Naive thymus-derived CD8-positive, alpha-beta T cell (primary cell): ENCODE measurements at places on chromosomes 11 and 22. TPM values are rescaled to one million over a fixed set of nuclear protein-coding genes. Genes with fewer than 3 reads are reported as not detected.

DNA sequence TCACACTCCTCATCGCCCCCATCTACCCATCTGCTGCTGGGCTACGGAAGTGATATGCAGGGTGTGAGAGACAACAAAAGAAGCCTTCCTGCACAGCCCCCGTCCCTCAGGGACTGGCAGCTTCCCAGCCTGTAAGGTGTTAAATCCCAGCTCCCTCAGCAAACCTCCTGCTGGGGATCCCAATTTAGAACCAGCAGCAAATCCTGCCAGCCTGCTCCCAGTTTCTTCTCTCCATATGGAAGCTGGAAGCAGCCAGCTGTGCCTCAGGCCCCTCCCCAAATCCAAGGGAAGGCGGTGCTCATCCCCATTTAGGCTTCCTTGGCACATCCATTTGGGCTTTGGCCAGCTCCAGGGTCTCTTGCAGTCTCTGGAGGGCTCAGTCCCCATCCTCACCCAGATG lies 47.5 kb downstream of the PAMR1 start:
- no peak overlapping the region for H3K4me3 ChIP-seq
- H3K27ac ChIP-seq: no peak overlapping the region

DNA sequence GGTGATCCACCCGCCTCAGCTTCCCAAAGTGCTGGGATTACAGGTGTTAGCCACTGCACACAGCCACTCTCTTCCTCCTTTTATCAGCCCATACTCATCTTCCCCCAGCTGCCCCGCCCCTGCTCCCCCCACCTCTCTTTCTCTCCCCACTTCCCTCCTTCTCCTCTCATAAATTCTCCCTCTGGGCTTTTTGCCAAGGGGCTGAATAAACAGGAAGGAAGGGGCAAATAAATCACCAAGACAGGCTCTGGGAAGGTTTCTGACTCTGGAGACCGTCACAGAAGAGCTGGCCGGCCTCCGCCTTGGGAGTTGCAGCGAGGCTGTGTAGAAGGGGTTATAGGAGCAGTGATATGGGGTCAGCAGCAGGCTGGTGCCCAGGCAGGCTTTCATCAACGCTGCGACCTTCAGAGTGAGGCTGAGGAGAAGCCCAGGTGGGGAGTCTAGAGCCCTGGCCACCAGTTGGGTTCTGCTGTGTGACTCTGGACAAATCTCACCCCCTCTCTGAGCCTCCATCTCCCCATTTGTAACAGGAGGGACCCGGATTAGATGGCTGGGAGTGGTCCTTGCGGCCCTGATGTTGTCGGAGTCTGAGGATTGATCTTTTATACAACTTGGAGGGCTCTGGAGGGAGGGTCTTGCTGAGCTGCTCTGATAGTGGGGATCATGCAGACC lies 62.6 kb upstream of the RASD2 start:
- no peak for DNase-seq
- H3K36me3 ChIP-seq: no peaks in the 10 kb centered on the region
- H3K27ac ChIP-seq: no peak overlapping the region

The CHRDL2 gene
- polyA plus RNA-seq: not detected

DNA sequence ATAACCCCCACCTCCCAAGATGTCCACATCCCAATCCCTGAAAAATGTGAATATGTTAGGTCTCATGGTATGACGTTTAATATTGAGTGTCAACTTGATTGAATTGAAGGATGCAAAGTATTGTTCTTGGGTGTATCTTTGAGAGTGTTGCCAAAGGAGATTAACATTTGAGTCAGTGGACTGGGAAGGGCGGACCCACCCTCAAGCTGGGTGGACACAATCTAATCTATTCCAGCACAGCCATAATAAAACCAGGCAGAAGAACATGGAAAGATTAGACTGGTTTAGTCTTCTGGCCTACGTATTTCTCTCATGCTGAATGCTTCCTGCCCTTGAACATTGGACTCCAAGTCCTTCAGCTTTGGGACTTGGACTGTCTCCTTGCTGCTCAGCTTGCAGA lies 315.5 kb downstream of the GUCY1A2 start:
- H3K4me1 ChIP-seq: no peaks in the 10 kb centered on the region
- DNase-seq: no peak
- no peak overlapping the region for H3K4me3 ChIP-seq
- H3K27me3 ChIP-seq: no peaks in the 10 kb centered on the region
- H3K36me3 ChIP-seq: no peaks in the 10 kb centered on the region
- H3K27ac ChIP-seq: no peak overlapping the region

The KRTAP5-10 gene
- polyA plus RNA-seq: not detected

The OR51I1 gene
- not detected for polyA plus RNA-seq

- H3K27ac ChIP-seq: peak overlapping the region; percentile 97
- H3K27me3 ChIP-seq: no peaks in the 10 kb centered on the region
- peaks cover 91% of the 10 kb centered on the region for H3K36me3 ChIP-seq
- no peak for DNase-seq
These were observed 44.6 kb downstream of the MYH9 start for GRCh38 chr22:36343070-36343719.

- H3K36me3 ChIP-seq: no peaks in the 10 kb centered on the region
- no peak overlapping the region for H3K27ac ChIP-seq
- no peak overlapping the region for H3K4me3 ChIP-seq
- H3K4me1 ChIP-seq: no peaks in the 10 kb centered on the region
- DNase-seq: no peak
These were observed 217.7 kb upstream of the KIRREL3 start for GRCh38 chr11:127218275-127218608.

- H3K27ac ChIP-seq: no peak overlapping the region
- H3K27me3 ChIP-seq: no peaks in the 10 kb centered on the region
- no peak overlapping the region for H3K4me3 ChIP-seq
- no peaks in the 10 kb centered on the region for H3K36me3 ChIP-seq
- peaks cover 39% of the 10 kb centered on the region for H3K4me1 ChIP-seq
These were observed 3.6 kb downstream of the C11orf68 start for GRCh38 chr11:65915101-65915820.

The SLC16A8 gene
- not detected for polyA plus RNA-seq

The WEE1 gene
- 0.33 TPM for polyA plus RNA-seq

The PYGM gene
- polyA plus RNA-seq: 0.09 TPM

The FAR1 gene
- polyA plus RNA-seq: 6.0 TPM

GRCh38 chr11:79200398-79201070 lies 240.3 kb downstream of the TENM4 start:
- DNase-seq: no peak
- H3K27ac ChIP-seq: no peak overlapping the region
- H3K36me3 ChIP-seq: no peaks in the 10 kb centered on the region
- no peaks in the 10 kb centered on the region for H3K4me1 ChIP-seq
- H3K27me3 ChIP-seq: peaks cover under 1% of the 10 kb centered on the region

- H3K4me3 ChIP-seq: no peak overlapping the region
- peaks cover 9% of the 10 kb centered on the region for H3K4me1 ChIP-seq
- H3K27ac ChIP-seq: no peak overlapping the region
- H3K36me3 ChIP-seq: peaks cover 100% of the 10 kb centered on the region
These were observed 110.0 kb upstream of the GAL start for GRCh38 chr11:68574308-68574707.

- no peak overlapping the region for H3K4me3 ChIP-seq
- H3K27me3 ChIP-seq: peaks cover 4% of the 10 kb centered on the region
- no peak for DNase-seq
- peaks cover 2% of the 10 kb centered on the region for H3K36me3 ChIP-seq
- peaks cover 15% of the 10 kb centered on the region for H3K4me1 ChIP-seq
- no peak overlapping the region for H3K27ac ChIP-seq
These were observed 19.7 kb downstream of the EPS8L2 start for GRCh38 chr11:725624-726202.

- H3K27me3 ChIP-seq: peaks cover 6% of the 10 kb centered on the region
- DNase-seq: peak; percentile 56
- H3K4me1 ChIP-seq: no peaks in the 10 kb centered on the region
- no peak overlapping the region for H3K4me3 ChIP-seq
- H3K27ac ChIP-seq: no peak overlapping the region
These were observed 56.1 kb downstream of the PIWIL4 start for GRCh38 chr11:94623120-94623735.

The ST14 gene
- not detected for polyA plus RNA-seq

The GDPD4 gene
- polyA plus RNA-seq: not detected

DNA sequence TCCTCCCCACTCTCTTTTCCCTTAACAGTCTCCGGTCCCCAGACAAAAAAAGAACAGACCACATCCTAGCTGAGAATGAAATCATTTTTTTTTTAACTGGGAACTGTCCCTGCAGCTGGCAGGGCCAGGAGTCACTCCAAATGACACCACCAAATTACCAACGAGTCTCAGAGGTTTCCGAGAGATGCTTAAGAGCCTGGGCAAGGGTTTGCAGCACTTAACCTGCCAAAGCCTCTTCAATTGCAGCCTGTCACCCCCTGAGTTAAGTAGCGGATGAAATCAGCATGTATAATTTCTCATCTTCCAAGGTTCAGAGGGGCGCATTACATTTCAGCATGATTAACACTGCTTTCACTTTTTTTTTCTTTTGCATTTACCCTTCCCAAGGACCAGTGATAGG lies 71.8 kb downstream of the TENM4 start:
- no peak overlapping the region for H3K27ac ChIP-seq
- H3K36me3 ChIP-seq: no peaks in the 10 kb centered on the region
- peaks cover 39% of the 10 kb centered on the region for H3K27me3 ChIP-seq
- H3K4me3 ChIP-seq: no peak overlapping the region

The TUT1 gene
- polyA plus RNA-seq: 24.4 TPM

DNA sequence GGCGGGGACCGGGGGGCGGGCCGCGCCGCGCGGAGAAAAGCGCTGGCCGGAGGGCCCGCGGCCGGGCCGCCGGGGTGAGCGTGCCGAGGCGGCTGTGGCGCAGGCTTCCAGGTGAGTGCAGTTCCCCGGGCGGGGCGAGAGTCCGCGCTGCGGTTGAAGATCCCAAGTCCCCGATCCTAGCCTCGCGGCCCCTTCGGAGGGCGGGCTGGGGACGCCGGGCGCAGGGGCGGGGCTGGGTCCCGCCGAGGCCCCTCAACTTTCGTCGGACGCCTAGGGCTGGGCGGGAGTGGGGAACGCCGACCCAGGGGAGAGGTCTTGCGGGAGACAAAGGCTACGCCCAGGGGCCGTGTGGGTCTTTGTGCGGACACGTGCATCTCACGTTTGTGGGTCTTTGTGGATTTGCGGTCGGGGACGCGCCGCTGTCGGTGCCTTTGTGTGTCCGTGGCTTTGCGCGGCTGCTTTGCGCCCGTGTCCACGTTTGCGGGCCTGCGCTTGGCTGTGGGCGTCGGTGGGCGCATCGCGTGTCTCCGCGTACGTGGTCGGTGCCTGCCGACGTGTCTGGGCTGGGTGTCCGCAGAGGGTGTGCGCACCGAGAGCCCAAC lies at the start of gene TSKU:
Gene TSKU (plus strand): TSS at position 63 of the 602 bp plus-strand sequence. CDS start 12,261 bp downstream, outside the sequence.
- H3K27me3 ChIP-seq: peaks cover 19% of the 10 kb centered on the region
- peak within 1 kb of the TSS; percentile 77 for H3K27ac ChIP-seq
- no peak for DNase-seq
- no peaks in the 10 kb centered on the region for H3K36me3 ChIP-seq
- H3K4me1 ChIP-seq: peaks cover 9% of the 10 kb centered on the region

The TCN1 gene
- not detected for polyA plus RNA-seq

The VSTM5 gene
- not detected for polyA plus RNA-seq

DNA sequence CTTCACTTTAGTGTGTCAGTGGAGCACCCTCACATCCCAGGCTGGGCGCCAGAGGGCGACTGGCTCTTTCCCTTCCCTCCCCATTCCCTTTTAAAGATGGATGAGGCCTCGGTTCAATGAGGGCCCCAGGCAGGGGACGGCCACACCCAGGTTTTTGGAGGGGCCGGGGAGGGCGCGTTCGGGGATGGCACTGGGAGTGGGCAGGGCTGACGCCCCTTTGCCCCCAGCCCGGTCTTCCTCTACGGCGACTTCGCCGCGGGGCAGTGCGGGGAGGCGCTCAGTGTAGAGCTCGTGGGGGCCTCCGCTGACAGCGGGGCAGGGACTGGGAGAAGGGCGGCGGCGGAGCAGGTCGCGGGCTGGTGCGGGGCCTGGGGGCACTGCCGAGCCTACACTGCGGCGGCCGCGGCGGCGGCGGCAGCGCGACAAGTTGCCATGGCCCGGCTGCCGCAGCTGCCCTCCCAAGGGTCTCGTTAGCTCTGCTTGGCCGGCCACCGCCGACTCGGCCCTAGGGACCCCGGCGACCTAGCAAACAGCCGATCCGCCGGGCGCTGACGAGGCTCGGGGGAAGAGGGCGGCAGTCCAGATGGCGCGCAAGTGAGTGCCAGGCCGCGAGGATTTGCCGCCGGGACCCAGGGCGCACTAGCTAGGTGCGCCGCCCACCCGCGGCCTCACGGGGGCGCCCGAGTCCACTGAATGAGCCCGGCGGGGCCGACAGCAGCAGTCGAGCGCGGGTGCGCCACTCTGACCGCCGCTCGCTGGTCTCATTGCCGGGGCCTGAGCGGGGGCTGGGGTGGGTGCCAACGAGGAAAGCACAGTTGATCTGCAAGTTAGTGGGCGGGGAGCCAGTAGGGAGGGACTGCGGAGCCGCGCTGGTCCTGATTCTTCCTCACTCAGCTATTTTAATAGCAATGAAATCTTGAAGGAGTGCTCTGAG lies 92.7 kb downstream of the RRM1 start:
- peak; percentile 71 for DNase-seq
- H3K36me3 ChIP-seq: no peaks in the 10 kb centered on the region
- H3K27ac ChIP-seq: no peak overlapping the region
- peaks cover 8% of the 10 kb centered on the region for H3K27me3 ChIP-seq
- peaks cover 9% of the 10 kb centered on the region for H3K4me1 ChIP-seq

GRCh38 chr22:49956418-49956770 lies 4.2 kb upstream of the PIM3 start:
- H3K27me3 ChIP-seq: no peaks in the 10 kb centered on the region
- H3K27ac ChIP-seq: no peak overlapping the region
- peaks cover 1% of the 10 kb centered on the region for H3K4me1 ChIP-seq
- DNase-seq: no peak
- H3K4me3 ChIP-seq: no peak overlapping the region
- H3K36me3 ChIP-seq: no peaks in the 10 kb centered on the region

The RFPL3 gene
- not detected for polyA plus RNA-seq

- peaks cover 42% of the 10 kb centered on the region for H3K4me1 ChIP-seq
- DNase-seq: peak; percentile 71
- H3K27me3 ChIP-seq: no peaks in the 10 kb centered on the region
- peaks cover 57% of the 10 kb centered on the region for H3K36me3 ChIP-seq
These were observed 14.1 kb upstream of the MDK start for GRCh38 chr11:46367244-46367915.

GRCh38 chr11:299951-300735 lies 817 bp upstream of the IFITM5 start:
- DNase-seq: no peak
- peak overlapping the region; percentile 43 for H3K4me3 ChIP-seq
- no peaks in the 10 kb centered on the region for H3K27me3 ChIP-seq
- H3K27ac ChIP-seq: peak overlapping the region; percentile 81
- H3K36me3 ChIP-seq: no peaks in the 10 kb centered on the region

The SYCE3 gene
- polyA plus RNA-seq: not detected

GRCh38 chr11:7668911-7669310 lies 4.4 kb downstream of the CYB5R2 start:
- no peak overlapping the region for H3K27ac ChIP-seq
- peaks cover 2% of the 10 kb centered on the region for H3K36me3 ChIP-seq
- peaks cover 16% of the 10 kb centered on the region for H3K27me3 ChIP-seq
- peaks cover 4% of the 10 kb centered on the region for H3K4me1 ChIP-seq

GRCh38 chr11:130478204-130478701 lies 29.8 kb downstream of the ADAMTS15 start:
- DNase-seq: no peak
- H3K36me3 ChIP-seq: no peaks in the 10 kb centered on the region
- no peaks in the 10 kb centered on the region for H3K27me3 ChIP-seq
- no peaks in the 10 kb centered on the region for H3K4me1 ChIP-seq
- no peak overlapping the region for H3K27ac ChIP-seq
